ENCODE measurements at places on chromosomes 2 and 18. TPM values are rescaled to one million over a fixed set of nuclear protein-coding genes. Genes with fewer than 3 reads are reported as not detected.

EPAS1 gene
- 92.2 TPM for total RNA-seq

- H3K27me3 ChIP-seq: no peaks in the 10 kb centered on the region
- H3K4me3 ChIP-seq: no peak overlapping the region
- no peaks in the 10 kb centered on the region for H3K4me1 ChIP-seq
Observed at GRCh38 chr18:23067236-23067635, 68.0 kb upstream of the CABLES1 start.

ADD2 gene
- 0.60 TPM for total RNA-seq

GRCh38 chr2:223618172-223619035 lies 16.2 kb upstream of the SCG2 start:
- H3K4me1 ChIP-seq: no peaks in the 10 kb centered on the region
- DNase-seq: no peak
- H3K27ac ChIP-seq: no peak overlapping the region
- no peaks in the 10 kb centered on the region for H3K36me3 ChIP-seq

DNA sequence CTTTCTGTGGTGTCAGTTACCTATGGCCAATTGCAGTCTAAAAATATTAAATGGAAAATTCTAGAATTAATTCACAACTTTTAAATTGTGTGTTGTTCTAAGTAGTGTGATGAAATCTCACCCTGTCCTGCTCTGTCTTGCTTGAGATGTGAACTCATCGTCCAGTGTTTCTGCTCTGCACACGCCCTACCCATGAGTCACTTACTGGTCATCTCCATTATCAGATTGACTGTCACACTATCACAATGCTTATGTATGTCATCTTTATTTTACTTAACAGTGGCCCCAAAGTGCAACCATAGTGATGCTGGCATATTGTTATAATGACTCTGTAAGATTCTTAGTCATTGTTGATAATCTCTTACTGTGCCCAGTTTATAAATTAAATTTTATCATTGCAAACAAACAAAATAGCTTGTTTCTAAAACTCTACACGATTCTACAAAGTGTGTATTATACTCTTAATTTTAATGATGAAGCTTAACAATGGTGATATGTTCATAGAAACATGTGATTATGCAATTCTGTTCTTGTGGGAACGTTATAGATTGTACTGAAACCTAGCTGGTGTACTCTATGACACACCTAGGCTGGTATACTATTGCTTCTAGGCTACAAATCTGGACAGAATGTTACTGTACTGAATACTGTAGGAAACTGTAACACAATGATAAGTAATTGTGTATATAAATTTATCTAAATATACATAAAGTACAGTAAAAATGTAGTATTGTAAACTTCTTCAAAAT lies 1086.8 kb upstream of the PIK3C3 start:
- H3K27ac ChIP-seq: no peak overlapping the region
- no peak overlapping the region for H3K4me3 ChIP-seq
- no peaks in the 10 kb centered on the region for H3K27me3 ChIP-seq
- DNase-seq: no peak

OXER1 gene
- 0.56 TPM for total RNA-seq

GPR45 gene
- not detected for total RNA-seq

CROCC2 gene
- total RNA-seq: not detected

TCF23 gene
- total RNA-seq: not detected

DNA sequence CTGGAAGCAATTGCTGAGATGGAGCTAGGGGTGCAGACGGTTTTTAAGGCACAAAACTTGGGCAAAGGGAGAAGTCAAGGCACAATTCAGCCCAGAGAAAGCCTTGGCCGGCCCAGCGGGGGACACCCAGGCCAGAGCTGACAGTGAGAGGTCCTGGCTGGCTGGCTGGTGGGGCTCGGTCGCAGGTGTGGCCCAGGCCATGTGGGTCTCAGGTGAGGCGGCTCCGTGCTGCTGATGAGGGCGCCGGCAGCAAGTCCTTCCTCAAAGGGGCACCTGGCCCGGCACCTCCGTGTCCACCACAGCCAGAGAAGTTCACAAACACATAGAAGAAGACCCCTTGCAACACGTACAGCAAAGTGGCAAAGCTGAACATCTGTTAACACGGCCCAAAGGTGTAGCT lies 54.2 kb upstream of the LDLRAD4 start:
- no peak overlapping the region for H3K27ac ChIP-seq
- no peak for DNase-seq
- no peaks in the 10 kb centered on the region for H3K4me1 ChIP-seq
- H3K27me3 ChIP-seq: no peaks in the 10 kb centered on the region

KYNU gene
- total RNA-seq: 0.46 TPM

GRCh38 chr2:214839464-214839863 lies 30.0 kb upstream of the BARD1 start:
- no peaks in the 10 kb centered on the region for H3K36me3 ChIP-seq
- no peaks in the 10 kb centered on the region for H3K27me3 ChIP-seq
- H3K27ac ChIP-seq: no peak overlapping the region
- no peak for DNase-seq

- no peaks in the 10 kb centered on the region for H3K27me3 ChIP-seq
- DNase-seq: no peak
- H3K36me3 ChIP-seq: no peaks in the 10 kb centered on the region
- H3K4me1 ChIP-seq: peaks cover 7% of the 10 kb centered on the region
- H3K4me3 ChIP-seq: no peak overlapping the region
Observed at GRCh38 chr2:177334940-177335543, 57.5 kb upstream of the AGPS start.

DNA sequence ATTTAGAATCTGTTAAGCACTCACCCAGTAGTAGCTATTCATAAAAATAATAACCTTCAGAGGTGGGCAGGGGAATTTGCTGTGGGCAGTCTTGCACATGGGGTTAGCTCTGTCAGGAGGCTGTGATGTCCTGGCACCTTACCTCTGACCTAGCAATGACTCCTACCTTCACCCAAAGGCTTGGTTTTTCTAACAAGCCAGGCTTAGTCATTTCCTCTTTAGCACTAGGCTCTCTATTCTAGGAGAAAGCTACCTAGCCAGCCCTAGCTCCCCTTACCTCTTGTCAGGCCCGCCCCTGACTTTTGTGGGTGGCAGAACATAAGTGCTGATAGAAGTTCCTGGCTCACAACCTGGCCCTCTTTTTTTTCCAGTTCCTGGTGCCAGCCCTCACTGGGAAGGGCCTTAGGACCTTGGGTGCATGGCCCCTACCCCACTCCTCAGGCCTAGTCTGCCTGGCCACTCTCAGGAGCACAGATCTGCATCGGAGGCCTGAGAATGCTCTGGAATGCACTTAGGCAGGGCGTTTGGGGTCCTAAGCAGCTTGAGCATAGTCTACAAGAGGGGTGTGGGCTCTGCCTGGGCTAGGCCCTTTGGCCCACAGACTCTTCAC lies 17.7 kb downstream of the CPLX4 start:
- no peaks in the 10 kb centered on the region for H3K4me1 ChIP-seq
- no peak overlapping the region for H3K4me3 ChIP-seq
- no peak overlapping the region for H3K27ac ChIP-seq
- no peaks in the 10 kb centered on the region for H3K36me3 ChIP-seq
